Activated T-helper 1 cell treated with anti-CD3 and anti-CD28 coated beads, Interleukin-12 subunit alpha, Interleukin-12 subunit beta, Interleukin-2, Interleukin-4 antibody, amounts not matched to agents 30 ng/mL and 10 ng/mL and 1 ng/mL, durations not matched to agents 14 hours and 24 hours and 36 hours (primary cell): ENCODE measurements at places on chromosomes 11 and 22. TPM values are rescaled to one million over a fixed set of nuclear protein-coding genes. Genes with fewer than 3 reads are reported as not detected.

API5 gene
- total RNA-seq: 165 and 167 TPM in 2 replicates

- H3K27ac ChIP-seq: no peak within 1 kb of the TSS
- no peaks in the 10 kb centered on the region for H3K36me3 ChIP-seq
- peaks cover 8% of the 10 kb centered on the region for H3K27me3 ChIP-seq
Measured at GRCh38 chr11:62269654-62270278, at the start of gene SCGB2A2. TSS of gene SCGB2A2 (plus strand) at chr11:62270158. CDS start at chr11:62270217, 59 bp downstream.

C1QTNF5 gene
- not detected in 2 replicates for total RNA-seq

EIF3L gene
- 433 and 441 TPM in 2 replicates for total RNA-seq

DNA sequence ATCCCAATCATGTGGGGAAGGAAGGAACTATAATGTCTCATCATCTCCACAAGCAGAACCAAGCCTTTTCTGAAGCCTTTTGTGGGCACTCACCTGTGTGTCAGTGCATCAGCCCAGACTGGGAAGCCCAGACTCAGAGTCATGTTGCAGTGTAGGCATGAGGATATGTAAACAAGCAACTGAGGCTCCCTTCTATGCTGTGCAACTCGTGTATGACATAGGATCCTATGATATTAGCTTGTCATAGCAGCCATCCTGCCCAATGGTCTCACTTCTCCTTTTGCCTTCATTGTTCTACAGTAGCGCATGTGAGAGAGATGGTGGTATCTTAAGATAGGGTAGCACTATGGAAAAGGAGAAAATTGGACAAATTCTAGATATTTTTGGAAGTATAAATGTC is 103.4 kb upstream of the OLFML1 start:
- peaks cover 6% of the 10 kb centered on the region for H3K27me3 ChIP-seq
- H3K4me3 ChIP-seq: no peak overlapping the region
- DNase-seq: no peak
- no peak overlapping the region for H3K27ac ChIP-seq

GRCh38 chr11:13487661-13488030 is 8.2 kb downstream of the PTH start:
- peak overlapping the region; percentile 67 for H3K27ac ChIP-seq
- H3K36me3 ChIP-seq: no peaks in the 10 kb centered on the region
- peaks cover 9% of the 10 kb centered on the region for H3K4me1 ChIP-seq
- H3K4me3 ChIP-seq: peak overlapping the region; percentile 72

DNA sequence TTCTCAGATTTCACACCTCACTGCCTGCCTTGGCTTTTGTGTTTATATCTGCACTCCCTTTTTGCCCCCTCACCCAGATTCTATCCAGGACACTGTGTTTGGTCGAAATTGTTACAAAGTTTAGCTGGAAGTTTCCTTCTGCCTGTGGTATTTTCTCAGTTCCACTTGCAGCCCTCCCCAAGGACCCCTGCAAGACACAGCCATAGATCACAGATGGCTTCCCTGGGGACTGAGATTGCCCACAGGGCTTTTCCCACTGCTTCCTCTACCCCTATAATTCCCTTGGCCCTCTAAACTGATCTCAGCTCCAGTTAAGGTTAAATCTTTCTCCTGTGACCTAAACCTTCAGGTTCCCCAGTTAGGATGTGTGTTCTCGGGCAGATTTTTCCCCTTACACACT is 146.1 kb upstream of the C11orf87 start:
- no peaks in the 10 kb centered on the region for H3K4me1 ChIP-seq
- H3K36me3 ChIP-seq: no peaks in the 10 kb centered on the region
- H3K27me3 ChIP-seq: no peaks in the 10 kb centered on the region
- no peak overlapping the region for H3K4me3 ChIP-seq

- peaks cover 14% of the 10 kb centered on the region for H3K4me1 ChIP-seq
- H3K4me3 ChIP-seq: no peak overlapping the region
- no peak for DNase-seq
- no peaks in the 10 kb centered on the region for H3K36me3 ChIP-seq
Measured at GRCh38 chr11:128902515-128903066, 11.4 kb downstream of the KCNJ5 start.

OR8A1 gene
- not detected in 2 replicates for total RNA-seq

LYVE1 gene
- total RNA-seq: not detected in 2 replicates

DNA sequence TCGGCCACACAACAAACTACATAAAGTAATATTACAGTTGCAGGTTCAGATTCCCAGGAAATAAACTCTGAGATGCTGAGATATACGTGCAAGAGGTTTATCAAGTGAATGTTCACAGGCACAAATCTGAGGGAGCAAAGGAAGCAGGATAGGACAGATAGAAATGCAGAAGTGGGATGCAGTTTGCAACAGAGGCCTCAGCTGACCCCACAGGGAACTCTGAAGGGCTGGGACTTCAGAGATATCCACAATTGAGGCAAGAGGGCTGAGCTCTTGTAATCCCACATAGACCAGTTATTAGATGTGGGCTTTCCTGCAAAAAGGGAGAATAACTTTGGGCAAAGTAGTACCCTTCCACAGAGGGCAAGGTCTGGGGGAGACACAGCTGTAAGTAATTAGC is 25.4 kb upstream of the ARHGAP20 start:
- no peaks in the 10 kb centered on the region for H3K36me3 ChIP-seq
- H3K27ac ChIP-seq: no peak overlapping the region
- H3K4me1 ChIP-seq: no peaks in the 10 kb centered on the region
- peaks cover 8% of the 10 kb centered on the region for H3K27me3 ChIP-seq

DNA sequence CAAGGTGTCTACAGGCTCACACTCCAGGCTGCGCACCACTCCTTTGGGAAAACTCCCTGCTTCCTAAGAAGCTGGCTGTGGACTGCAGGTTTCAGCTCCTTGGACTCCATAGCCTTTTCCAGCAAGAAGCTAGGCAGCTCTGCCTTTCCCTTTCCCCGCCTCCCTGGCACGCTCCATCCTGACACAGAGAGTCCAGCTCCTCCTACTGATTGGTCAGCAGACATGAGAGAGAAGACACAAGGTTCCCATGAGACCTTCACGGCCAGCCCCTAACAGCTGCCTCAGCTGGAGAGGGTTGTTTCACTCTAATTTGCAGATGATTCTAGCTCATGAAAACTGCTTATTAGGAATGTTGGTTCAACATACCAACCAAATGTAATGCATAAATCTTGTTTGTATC is 27.6 kb downstream of the TENM4 start:
- no peaks in the 10 kb centered on the region for H3K36me3 ChIP-seq
- H3K4me3 ChIP-seq: no peak overlapping the region
- DNase-seq: no peak
- H3K27me3 ChIP-seq: no peaks in the 10 kb centered on the region
- no peaks in the 10 kb centered on the region for H3K4me1 ChIP-seq

- no peak within 1 kb of the TSS for H3K4me3 ChIP-seq
- H3K27ac ChIP-seq: no peak within 1 kb of the TSS
- no peaks in the 10 kb centered on the region for H3K36me3 ChIP-seq
- no peak for DNase-seq
- H3K27me3 ChIP-seq: no peaks in the 10 kb centered on the region
- no peaks in the 10 kb centered on the region for H3K4me1 ChIP-seq
Measured at GRCh38 chr11:22860241-22860640, at the start of gene CCDC179. TSS of gene CCDC179 (minus strand) at chr11:22860474. CDS start at chr11:22860421, 53 bp downstream.

LIPT2 gene
- 2.7 and 3.4 TPM in 2 replicates for total RNA-seq

DNA sequence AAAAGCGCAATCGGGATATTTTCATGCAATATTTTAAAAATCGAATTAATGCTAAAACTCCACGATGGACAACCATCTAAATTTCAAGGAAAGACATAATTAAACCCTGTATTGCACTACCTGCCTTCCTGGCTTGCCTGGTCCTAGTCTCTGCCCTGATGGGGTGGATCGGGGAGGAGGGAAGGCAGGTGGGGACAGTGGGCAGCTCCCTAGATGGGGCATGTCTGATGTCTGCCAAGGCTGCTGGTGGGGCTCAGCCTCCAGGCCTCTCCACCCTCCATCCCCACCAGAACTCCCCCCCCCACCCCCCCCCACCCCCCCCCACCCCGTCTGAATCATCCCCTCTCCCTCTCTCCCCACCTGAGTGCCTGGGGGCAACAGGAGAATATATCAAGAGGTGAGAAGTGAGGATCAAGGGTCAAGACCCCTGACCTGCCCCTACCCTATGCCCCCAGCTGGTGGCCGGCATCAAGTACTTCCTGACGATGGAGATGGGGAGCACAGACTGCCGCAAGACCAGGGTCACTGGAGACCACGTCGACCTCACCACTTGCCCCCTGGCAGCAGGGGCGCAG is 650 bp downstream of the CST6 start:
- no peaks in the 10 kb centered on the region for H3K36me3 ChIP-seq
- DNase-seq: no peak

DNA sequence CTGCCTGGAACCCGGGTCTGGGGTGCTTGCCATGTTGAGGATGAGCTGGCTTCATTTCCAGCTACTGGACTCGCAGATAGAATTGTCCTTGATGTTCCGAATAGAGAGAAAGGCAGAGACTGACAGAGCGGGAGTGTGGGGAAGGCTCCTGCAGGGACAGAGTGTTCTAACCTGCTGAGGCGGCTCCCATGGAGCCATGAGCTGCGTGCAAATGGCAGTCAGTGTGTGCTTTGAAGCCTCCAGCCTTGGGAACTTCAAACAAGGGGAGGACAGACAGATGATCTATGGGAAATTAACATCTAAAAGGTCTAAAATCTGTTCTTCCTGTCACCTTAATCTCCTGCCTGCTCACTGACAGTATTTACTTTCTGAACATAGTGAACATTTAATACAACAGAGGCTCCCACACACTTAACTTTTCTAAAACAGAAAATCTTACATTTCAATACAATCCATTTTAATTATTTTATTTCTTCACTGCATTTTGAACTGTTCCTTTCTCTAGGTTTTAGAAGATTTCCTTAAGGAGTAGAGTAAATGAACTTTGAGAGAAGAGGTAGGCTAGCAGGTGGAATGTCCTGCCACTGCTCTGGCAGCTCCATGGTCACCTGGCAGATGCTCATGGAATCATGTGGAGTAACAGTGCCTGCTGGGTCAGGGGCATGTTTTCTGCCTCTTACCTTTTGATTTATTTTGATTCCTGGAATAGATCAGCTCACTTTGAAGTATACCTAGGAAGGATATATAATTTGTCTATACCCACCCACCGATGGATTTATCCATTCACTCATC is 481.7 kb downstream of the NTM start:
- no peak overlapping the region for H3K27ac ChIP-seq
- no peaks in the 10 kb centered on the region for H3K4me1 ChIP-seq
- no peak overlapping the region for H3K4me3 ChIP-seq
- no peak for DNase-seq

DNA sequence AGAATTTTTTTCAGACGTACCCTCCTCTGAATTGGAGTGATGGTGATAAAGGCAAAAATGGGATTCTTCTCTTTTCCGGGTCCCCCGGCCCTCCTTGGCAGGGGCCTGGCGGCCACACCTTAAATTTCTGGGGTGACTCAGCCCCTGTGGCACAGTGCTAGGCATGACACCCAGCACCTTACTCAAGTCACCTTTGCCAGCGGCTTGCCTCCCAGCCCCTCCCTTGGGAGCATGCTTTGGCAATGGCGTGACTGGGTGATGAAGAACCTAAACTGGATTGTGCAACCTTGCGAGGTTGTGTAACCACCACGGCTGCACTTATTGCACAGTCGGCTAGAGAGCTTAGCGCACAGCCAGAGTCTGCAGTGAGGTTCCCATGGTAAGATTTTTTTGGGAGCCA is 16.2 kb upstream of the LDLRAD3 start:
- DNase-seq: no peak
- no peak overlapping the region for H3K4me3 ChIP-seq
- H3K4me1 ChIP-seq: peaks cover under 1% of the 10 kb centered on the region
- H3K27ac ChIP-seq: no peak overlapping the region
- no peaks in the 10 kb centered on the region for H3K36me3 ChIP-seq
- peaks cover 8% of the 10 kb centered on the region for H3K27me3 ChIP-seq

FADS3 gene
- 9.0 and 14.2 TPM in 2 replicates for total RNA-seq

DNA sequence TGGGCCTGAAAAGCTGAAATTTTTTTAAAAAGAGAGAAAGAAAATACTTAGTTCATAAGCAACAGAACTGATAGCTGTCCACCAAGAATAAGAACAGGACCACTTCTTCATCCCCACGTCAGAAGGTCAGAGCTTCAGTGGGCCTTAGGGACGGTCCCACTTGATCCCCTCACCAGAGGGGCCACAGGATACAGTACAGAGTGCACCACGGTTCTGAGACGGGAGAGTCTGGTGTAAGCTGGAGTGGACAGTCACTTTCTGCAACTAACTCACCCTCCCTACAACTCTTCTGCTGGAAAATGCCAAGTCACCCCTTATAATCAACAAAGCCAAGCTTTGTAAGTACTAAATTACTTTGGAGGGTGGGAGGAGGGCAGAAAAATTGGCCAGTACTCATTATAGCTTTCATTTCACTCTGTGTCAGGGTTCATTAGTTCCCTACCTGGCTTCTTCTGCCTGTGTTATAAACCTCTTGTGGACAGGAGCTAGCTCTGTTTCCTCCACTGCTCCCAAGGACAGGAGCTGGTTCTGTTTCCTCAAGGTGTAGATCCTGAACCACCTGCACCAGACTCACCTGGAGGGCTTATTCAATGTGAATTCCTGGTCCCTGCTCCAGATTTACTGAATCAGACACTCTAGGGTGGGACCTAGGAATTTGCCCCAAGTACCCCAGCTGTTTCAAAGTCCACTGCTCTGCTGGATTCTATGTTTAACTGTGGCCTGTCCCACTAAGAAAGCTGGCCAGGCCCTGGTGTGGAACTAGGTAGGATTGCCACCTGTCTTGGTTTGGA is 39.6 kb downstream of the SCGB1A1 start:
- H3K4me1 ChIP-seq: peaks cover 3% of the 10 kb centered on the region
- no peak overlapping the region for H3K4me3 ChIP-seq
- H3K27me3 ChIP-seq: peaks cover 3% of the 10 kb centered on the region
- H3K36me3 ChIP-seq: no peaks in the 10 kb centered on the region

GP1BB gene
- not detected in 2 replicates for total RNA-seq

DNA sequence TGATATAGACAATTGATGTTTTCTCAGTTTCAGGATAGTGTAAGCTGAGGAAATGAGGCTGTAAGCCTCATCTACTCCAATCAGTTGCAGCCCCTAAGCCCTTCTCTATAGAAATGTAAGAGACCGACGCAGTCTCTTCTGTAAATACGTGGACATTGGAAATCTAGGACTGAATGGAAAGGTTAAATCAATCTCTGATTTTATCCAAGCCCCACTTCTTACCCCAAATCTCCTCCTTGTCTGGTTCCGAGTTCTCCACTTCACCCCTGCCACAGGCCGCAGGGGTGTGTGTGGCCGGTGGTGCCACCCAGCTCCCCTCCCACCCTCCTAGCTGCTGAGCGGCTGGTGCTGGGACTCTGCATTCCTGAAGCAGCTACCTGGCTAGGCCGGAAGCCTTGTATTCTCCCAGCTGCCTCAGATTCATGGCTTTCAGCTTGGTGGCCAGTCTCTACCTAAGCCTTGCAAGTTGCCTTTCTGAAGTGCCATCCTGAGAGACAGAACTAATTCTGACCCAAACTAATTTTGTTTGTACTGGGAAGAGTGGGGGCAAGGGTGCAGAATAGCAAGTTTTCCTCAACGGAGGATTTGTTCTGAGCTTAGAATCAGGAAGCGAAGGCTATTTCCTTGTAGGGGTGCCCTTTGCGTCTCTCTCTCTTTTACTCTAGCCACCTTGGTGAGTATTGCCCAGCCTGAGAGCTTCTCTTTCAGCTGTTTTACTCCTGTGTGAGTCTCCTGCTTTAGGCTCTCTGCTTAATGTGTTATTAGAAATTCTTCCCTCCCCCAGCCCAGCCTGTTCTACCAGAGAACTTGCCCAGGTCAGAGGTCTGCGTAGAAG is 749 bp downstream of the VWA5A start:
- peaks cover under 1% of the 10 kb centered on the region for H3K27me3 ChIP-seq
- peak overlapping the region; percentile 94 for H3K4me3 ChIP-seq
- peaks cover 30% of the 10 kb centered on the region for H3K36me3 ChIP-seq
- peak overlapping the region; percentile 92 for H3K27ac ChIP-seq
- H3K4me1 ChIP-seq: peaks cover 34% of the 10 kb centered on the region
